ENCODE measurements at places on chromosomes 3 and 15.

DNA sequence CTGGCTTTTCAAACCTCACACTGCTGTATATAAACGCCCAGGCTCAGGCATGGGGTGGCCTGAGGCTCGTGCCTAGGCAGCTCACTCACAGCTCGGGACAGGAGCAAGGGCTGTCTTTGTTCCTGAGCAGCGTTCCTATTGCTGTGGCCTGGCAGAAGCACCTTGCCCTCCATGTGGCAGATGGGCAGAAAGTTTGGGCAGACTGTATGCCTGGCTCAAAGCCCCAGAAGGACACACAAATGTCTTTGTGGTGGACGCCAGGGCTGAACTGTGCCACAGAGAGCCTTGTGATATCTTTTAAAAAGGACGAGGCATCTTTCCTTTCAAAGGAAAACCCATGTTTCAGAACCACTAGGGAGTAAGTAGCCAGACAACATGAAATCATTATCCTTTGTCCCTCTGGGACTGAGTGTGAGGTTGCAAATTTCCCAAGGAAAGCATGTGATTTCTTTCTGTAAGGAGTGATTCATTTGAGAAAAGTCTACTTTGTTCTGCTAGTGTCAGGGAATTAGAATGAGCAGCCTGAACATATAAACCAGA is 29.3 kb upstream of the UBE2E1 start:
- DNase-seq, result peak; percentile 60

DNA sequence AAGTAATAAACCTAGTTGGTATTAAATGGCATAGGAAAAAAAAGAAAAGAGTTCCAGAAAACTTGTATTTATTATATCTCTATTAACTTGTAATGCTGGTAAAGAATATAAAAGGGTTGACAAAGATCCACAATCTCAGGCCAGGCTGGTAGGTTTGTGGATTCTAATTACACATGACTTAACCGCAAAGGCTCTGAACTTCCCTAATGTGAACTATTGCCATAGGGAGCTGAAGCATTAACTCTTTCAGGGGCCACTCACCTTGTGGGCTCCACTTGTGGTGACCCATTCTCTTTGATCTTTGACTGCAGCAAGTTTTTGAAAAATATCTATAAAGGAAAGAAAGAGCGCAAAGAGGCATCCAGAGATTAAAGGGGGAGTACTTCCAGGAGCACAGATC is 58.5 kb downstream of the NEK10 start:
- DNase-seq, result no peak

GRCh38 chr3:39000008-39000450 is 51.7 kb downstream of the SCN11A start:
- DNase-seq, result peak; percentile 37

GRCh38 chr15:86164232-86164898 is 84.7 kb downstream of the AGBL1 start:
- DNase-seq, result no peak

DNA sequence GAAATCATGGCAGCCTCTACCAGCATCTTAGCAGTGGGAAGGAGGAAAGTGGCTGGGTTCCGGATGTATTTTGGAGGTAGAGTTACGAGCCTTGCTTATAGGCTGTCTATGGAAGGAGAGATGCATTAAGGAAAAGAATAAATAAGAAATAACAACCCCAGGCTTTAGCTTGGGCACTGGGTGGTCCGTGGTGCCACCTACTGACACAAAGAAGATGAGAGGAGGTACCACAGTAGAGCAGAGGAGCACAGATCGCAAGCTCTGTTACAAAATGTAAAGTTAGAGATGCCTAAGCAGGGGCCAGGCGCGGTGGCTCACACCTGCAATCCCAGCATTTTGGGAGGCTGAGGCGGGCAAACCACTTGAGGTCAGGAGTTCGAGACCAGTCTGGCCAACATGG is 74.8 kb downstream of the TMEM39A start:
- no peak for DNase-seq

DNA sequence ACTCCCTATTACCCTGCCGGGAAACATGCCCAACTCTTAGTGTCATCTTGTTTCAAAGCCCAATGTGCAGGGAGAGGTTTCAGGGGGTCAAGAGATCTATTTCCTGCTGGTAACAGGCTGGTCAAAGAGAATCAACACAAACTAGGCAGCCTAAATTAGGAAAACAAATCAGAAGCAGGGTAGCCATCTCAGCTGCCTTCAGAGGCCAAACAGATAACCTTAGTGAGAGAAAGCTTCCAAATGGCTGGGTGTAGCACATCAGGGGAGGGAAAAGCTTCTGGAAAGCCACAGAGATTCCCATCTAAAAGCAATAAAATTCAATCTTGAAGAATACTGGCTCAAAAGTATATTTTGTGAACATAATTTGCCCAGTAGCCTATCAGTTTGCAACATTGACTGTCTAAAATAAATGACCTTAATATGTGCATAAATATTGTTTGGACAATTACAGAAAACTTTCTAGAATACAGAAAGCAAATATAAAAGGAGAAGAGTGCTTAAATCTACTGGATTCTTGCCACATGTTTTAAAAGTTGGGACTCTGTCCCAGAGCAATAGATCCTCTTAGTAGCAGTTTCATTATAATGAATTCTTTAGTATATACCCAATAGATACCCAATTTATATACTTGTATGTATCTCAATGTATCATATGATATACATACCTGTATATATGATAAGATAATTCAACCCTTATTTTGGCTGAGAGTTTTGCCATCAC is 371.9 kb upstream of the RARB start:
- no peak for DNase-seq

GRCh38 chr3:6781092-6781491 is 79.8 kb upstream of the GRM7 start:
- DNase-seq, result no peak

DNA sequence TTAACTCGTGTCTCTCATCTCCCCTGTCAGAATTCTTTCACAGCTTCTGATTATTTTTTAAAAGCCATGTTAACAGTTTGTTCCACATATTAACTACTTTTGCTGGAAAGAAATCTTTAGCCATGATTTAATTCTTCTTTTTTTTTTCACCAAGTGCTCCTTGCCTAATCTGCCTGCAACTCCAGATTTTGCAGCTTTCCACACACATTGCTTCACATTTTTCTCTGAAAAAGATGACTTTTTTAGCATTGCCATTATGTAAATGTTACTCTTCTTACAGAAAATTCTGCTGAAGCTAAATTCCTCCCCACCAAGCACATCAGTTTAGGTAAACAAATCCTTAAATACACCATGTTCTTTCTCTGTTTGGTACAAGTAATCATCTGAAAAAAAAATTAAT is 23.4 kb upstream of the PPARG start:
- no peak for DNase-seq

GRCh38 chr15:67022587-67023105 is 42.8 kb upstream of the SMAD3 start:
- no peak for DNase-seq

GRCh38 chr3:171269542-171269941 is 190.7 kb downstream of the TNIK start:
- DNase-seq, result no peak

DNA sequence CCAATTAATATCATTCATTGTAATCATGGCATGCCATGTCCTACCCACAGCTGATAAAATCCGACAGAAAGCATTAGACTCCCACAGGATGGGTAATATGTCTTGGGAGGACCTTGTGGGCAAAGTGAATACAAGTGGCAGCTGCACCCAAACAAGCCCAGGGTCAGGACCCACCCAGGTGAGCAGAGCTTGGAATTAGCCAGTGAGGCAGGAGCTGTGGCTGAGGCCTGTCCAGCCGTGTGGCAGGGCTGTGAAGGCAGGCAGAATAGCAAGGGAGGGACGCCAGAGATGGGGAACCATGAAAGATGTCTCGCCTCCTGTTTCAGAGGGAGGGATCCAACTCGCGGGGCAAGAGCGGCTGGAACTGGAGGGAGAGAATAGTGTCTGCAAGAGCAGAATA is 74.5 kb downstream of the PPCDC start:
- no peak for DNase-seq

DNA sequence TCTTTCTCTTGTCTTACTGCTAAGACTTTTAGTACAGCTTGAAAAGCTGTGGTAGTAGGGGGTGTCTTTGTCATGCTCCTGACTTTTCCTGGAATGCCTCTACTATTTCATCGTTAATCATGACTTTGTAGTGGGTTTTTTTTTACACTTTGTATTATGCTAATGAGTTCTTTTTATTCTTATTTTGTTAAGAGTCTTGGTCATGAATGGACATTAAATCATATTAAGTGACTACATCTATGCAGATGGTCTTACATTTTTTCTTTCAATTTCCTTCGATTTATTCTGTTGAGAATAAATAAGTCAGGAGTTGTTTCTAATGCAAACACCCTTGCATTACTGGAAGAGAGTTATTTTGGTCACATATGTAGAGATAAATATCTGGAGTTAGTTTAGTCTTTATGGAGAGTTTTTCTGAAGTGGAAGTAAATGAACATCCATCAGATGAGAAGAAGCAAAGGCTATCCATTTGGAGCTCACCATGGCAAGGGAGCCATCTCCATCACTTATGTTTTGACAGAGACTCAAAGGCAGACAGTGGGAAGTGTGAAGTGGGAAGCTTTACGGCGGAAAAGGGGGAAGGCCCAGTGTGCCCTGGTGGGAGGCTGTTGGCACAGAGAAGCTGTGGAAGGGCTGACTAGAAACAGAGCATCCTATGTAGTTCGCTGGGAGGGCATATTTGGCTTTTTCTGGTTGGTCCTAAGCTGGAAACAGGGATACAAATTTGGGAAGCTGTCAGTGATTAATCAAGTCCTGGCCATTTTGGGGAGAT is 73.1 kb upstream of the PRR23E start:
- DNase-seq, result no peak
